ENCODE measurements at places on chromosomes 13 and 19.
A peak's percentile ranks its signal among the peaks of the same experiment; 100 is the strongest.

DNA sequence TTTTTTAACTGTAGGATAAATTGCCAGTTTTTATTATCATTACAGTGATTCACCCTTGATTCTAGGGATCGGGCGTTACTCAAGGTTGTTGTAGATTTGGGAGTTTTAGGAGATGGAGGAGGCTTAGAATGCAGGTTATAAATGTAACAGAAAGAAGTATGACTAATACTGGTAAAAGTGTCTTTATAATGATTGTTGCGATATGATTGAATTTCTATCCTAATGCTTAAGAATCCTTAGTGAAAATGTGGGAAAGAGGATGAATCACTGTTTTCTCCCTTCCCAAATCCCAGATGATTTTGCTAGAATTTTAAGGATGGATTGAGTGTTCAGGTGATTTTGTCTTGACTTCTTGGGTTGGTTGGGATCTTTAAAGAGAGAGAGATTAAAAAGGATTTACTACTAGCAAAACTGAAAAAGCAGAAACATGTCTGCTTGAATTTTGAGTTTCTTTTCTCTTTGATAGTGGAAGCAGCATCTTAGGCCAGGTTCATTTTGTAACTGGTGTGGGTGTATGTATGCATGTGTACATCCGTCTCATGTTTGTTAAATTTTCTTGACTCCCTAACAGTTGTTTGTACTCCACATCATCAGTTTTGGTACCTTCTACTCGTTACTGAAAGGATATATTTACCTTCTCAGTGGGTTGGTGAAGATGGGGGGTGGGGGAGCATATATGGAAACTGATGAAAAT, 25.9 kb downstream of the ARHGAP35 start:
- no peak for DNase-seq
- H3K27ac ChIP-seq: peak overlapping the region; percentile 56
- no peak overlapping the region for H3K4me3 ChIP-seq
- no peaks in the 10 kb centered on the region for H3K36me3 ChIP-seq
- H3K4me1 ChIP-seq: peaks cover 18% of the 10 kb centered on the region
- no peaks in the 10 kb centered on the region for H3K27me3 ChIP-seq

DNA sequence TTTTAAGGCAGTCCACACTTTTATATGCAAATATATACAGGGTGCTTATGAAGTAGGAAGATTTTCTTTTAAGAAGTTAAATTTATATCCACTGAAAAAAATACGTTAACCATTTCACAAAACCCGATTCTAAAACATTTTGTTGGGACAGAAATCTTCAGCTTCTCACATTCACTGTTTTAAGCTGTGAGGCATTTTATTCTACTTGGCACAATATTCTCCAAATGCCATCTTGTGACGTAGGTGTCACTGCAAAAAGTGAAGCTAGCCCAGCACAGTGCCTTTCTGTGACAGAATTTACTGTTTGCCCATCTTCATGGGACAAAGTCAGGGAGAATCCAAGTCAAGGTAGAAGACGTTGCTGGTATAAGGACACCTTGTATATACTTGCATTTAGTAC, 94.5 kb upstream of the SLC15A1 start:
- H3K4me1 ChIP-seq: peaks cover 9% of the 10 kb centered on the region
- no peak overlapping the region for H3K27ac ChIP-seq
- H3K36me3 ChIP-seq: peaks cover 16% of the 10 kb centered on the region
- no peak for DNase-seq
- H3K4me3 ChIP-seq: no peak overlapping the region
- H3K27me3 ChIP-seq: no peaks in the 10 kb centered on the region

DNA sequence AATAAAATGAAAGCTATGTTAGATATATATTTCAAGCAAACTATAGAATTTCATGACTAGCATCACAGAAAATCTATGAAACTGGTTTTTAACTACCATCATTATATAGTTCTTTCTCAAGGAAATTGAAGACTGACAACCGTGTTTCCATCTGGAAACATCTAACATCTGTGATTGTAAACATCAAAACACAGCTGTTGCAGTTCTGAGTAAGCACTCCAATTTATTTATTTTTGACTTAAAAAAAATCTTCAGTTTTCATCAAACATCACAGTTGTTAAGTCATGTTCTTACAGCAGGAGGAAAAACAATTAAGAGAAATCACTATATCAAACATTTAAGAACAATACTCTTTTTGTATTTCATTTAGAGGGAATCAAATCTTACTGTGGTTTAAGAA, 1653.0 kb upstream of the MIR17HG start:
- no peak overlapping the region for H3K27ac ChIP-seq
- H3K4me1 ChIP-seq: no peaks in the 10 kb centered on the region
- H3K27me3 ChIP-seq: no peaks in the 10 kb centered on the region
- no peak overlapping the region for H3K4me3 ChIP-seq

- DNase-seq: no peak
- H3K4me1 ChIP-seq: peaks cover 57% of the 10 kb centered on the region
- peaks cover 20% of the 10 kb centered on the region for H3K36me3 ChIP-seq
- peak overlapping the region; percentile 41 for H3K4me3 ChIP-seq
- peak overlapping the region; percentile 94 for H3K27ac ChIP-seq
Observed at GRCh38 chr13:99250982-99251825, 7.0 kb downstream of the GPR18 start.

DNA sequence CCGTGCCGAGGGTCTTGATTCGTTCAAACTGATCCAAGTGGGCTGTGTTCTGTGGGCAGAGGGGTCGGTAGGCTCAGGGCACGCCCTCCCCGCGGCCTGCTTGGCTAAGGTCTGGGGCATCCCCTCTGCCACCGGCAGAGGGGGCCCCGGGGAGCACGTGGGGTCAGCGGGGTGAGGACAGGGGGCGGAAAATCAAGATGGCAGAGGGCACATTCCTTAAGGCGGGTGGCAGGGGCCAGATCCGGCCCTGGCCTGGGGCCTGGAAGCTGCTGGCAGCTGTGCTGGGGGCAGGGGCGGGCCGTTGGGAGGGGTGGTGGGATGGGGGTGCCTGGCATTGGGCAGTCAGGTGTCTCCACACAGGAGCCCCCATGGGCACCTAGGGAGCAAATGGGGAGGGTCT, 10.7 kb downstream of the PRKACA start:
- H3K36me3 ChIP-seq: no peaks in the 10 kb centered on the region
- no peak overlapping the region for H3K4me3 ChIP-seq
- peaks cover 9% of the 10 kb centered on the region for H3K4me1 ChIP-seq
- H3K27ac ChIP-seq: no peak overlapping the region
- H3K27me3 ChIP-seq: no peaks in the 10 kb centered on the region

- no peaks in the 10 kb centered on the region for H3K36me3 ChIP-seq
- H3K27ac ChIP-seq: no peak within 1 kb of the TSS
- peaks cover 59% of the 10 kb centered on the region for H3K4me1 ChIP-seq
- H3K27me3 ChIP-seq: no peaks in the 10 kb centered on the region
Observed at GRCh38 chr19:3365836-3366752, at the start of gene NFIC. Gene NFIC, plus strand, starts transcription at chr19:3366583. Its CDS starts 54 bp downstream, at chr19:3366637.

GRCh38 chr19:34573226-34573864, 91.8 kb downstream of the WTIP start:
- no peak for DNase-seq
- no peaks in the 10 kb centered on the region for H3K4me1 ChIP-seq
- no peak overlapping the region for H3K27ac ChIP-seq

- DNase-seq: peak; percentile 17
- peaks cover 15% of the 10 kb centered on the region for H3K4me1 ChIP-seq
- peaks cover 5% of the 10 kb centered on the region for H3K27me3 ChIP-seq
- no peaks in the 10 kb centered on the region for H3K36me3 ChIP-seq
- no peak overlapping the region for H3K27ac ChIP-seq
- H3K4me3 ChIP-seq: no peak overlapping the region
Observed at GRCh38 chr19:33368074-33368864, 5.2 kb upstream of the CEBPG start.

- H3K27ac ChIP-seq: no peak overlapping the region
- H3K4me3 ChIP-seq: no peak overlapping the region
- H3K27me3 ChIP-seq: no peaks in the 10 kb centered on the region
- no peak for DNase-seq
Observed at GRCh38 chr19:53626976-53627375, 4.8 kb upstream of the DPRX start.

DNA sequence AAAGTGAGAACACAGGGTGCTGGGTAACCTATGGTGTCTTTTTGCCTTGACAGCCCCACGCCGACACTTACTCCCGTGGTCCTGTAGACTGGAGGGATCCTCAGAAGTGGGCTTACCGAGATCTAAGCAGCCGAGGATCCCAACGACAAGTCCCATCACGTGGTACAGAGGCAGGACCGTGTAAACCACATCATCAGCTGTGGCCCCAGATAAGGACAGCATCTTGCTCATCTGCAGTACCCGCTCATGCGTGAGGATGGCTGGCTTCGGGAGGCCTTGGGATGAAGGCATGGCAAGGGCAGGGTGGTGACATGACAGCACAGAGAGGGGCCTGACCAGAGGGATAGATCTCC, 2.1 kb downstream of the SLC27A5 start:
- no peak overlapping the region for H3K4me3 ChIP-seq
- H3K27ac ChIP-seq: peak overlapping the region; percentile 22
- no peak for DNase-seq
- H3K36me3 ChIP-seq: peaks cover 6% of the 10 kb centered on the region

DNA sequence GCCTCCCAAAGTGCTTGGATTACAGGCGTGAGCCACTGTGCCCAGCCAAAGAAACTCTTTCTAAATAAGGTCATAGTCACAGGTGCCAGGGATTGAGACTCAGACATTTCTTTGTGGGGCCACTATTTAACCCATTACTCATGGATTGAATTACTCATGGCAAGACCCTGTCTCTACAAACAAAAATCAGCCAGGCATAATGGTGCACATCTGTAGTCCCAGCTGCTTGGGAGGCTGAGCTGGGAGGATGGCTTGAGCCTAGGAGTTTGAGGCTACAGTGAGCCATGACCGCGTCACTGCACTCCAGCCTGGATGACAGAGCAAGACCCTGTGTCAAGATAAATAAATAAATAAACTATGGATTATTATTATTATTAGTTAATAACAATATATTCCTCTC, 3.6 kb upstream of the KLF2 start:
- peaks cover 25% of the 10 kb centered on the region for H3K27me3 ChIP-seq
- H3K27ac ChIP-seq: no peak overlapping the region
- no peak overlapping the region for H3K4me3 ChIP-seq
- H3K4me1 ChIP-seq: peaks cover 10% of the 10 kb centered on the region

DNA sequence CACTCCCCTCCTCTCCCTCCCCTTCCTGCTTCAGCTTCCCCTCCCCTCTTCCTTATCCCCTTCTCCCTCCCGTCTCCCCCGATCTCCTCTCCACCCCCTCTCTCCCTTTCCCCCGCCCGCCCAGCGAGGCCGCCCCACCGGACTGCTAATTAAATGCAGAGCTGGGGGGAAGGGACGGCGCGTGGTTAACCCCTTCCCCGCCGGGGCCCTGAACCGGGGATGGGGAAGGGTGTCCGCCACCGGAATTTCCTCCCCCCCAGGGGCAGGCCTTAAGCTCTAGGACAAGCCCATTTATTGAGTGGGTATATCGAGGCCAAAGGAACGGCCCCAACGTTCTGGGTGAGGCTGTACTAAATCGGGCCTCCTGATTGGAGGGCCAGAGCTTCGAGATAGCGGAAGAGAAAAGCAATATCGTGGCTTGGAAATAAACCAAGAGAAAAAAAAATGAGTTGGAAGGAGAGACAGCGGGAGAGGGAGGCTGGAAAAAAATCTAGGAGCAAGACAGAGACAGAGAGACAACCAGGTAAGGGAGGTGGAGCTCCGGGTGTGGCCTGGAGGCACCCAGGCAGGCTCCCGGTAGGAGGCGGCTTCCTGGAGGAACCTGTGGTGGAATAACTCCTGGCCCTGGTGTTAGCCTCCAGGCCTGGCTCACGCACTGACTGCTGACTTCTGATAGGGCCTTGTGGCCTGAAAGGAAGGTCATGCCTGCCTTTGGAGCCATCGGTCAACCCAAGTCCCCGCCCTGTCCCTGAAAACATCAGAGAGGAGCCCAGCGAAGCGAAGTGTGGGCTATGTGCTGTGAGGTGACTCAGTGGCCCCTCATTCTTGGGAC, 11.6 kb upstream of the JUND start:
- H3K4me3 ChIP-seq: peak overlapping the region; percentile 88
- H3K36me3 ChIP-seq: peaks cover 9% of the 10 kb centered on the region
- DNase-seq: peak; percentile 73
- peaks cover 79% of the 10 kb centered on the region for H3K4me1 ChIP-seq

DNA sequence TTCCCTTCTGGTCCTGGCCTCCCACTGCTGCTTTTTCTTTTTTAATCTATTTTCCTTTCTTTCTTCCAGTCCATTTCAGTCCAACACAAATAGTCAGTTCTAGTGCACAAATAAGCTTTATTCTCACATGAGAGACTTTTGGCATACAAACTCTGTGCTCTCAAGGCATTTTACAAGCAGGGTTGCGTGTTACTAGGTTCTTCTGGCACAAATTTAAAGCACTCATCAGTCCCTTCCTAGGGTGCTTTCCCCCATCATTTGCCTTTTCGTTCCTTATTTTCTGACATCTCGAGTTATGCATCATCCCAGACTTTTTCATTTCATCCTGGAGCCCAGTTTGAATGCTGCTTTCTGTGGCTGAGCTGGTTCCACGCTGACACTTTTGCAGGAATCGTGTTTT, 29.8 kb upstream of the IL17D start:
- no peak overlapping the region for H3K4me3 ChIP-seq
- no peaks in the 10 kb centered on the region for H3K27me3 ChIP-seq
- DNase-seq: no peak
- H3K27ac ChIP-seq: peak overlapping the region; percentile 2
- no peaks in the 10 kb centered on the region for H3K4me1 ChIP-seq

DNA sequence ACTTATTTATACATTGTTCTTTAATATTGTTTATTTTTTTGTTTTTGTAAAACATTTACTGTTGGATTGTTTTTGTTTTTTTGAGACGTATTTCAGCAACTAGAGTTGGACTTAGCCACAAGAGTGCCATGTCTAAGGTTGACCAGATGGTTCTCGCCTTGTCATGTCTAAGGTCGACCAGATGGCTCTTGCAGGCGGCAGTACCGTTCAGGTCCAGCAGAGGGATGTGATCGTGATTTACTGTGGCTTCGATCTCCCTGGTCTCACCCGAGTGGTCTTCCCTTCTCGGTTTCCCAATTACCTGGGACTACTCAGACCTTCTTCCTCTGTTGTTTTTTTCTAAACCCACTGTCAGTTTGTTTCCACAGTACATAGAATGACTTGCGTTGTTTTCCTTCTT, 1438.6 kb downstream of the UQCRFS1 start:
- no peaks in the 10 kb centered on the region for H3K4me1 ChIP-seq
- peak; percentile 11 for DNase-seq
- H3K27me3 ChIP-seq: no peaks in the 10 kb centered on the region
- H3K4me3 ChIP-seq: no peak overlapping the region
- H3K36me3 ChIP-seq: peaks cover 90% of the 10 kb centered on the region

- H3K27me3 ChIP-seq: no peaks in the 10 kb centered on the region
- peaks cover 43% of the 10 kb centered on the region for H3K36me3 ChIP-seq
- no peak for DNase-seq
- peaks cover 32% of the 10 kb centered on the region for H3K4me1 ChIP-seq
- H3K27ac ChIP-seq: peak within 1 kb of the TSS; percentile 100
- peak within 1 kb of the TSS; percentile 98 for H3K4me3 ChIP-seq
Observed at GRCh38 chr19:34676697-34677385, at the start of gene SCGB2B2. Gene SCGB2B2, minus strand, starts transcription at chr19:34677159. Its CDS starts 82,596 bp downstream, at chr19:34594563.

- no peaks in the 10 kb centered on the region for H3K27me3 ChIP-seq
- no peak overlapping the region for H3K4me3 ChIP-seq
- DNase-seq: no peak
Observed at GRCh38 chr19:21751384-21751783, 16.0 kb downstream of the ZNF100 start.

Measured in activated T-cell treated with anti-CD3 and anti-CD28 coated beads, Interleukin-2, amount 50 U/mL, for 72 hours (primary cell).